Naive thymus-derived CD8-positive, alpha-beta T cell (primary cell): ENCODE measurements at places on chromosomes 4 and X.

GRCh38 chr4:125522588-125522987 is 207.8 kb downstream of the FAT4 start:
- no peak for DNase-seq

DNA sequence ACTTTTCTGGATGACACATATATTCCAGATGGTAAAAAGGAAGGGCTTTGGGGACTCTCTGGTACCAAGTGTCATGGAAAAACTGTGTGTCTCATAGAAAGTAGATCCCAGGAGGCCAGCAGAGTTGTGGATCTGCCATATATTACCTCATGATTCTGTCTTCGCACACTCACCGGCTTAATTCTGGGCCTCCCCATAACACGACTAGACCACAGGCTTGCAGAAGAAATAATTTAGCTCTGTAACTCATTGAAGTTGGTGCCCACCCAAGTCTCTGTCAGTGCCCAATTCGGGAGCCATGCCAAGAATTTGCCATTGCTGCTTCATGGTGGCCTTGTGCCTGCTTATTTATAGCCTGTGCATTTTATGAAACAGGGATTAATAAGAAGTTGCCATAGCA is 104.5 kb downstream of the AR start:
- DNase-seq, result no peak

GRCh38 chrX:9829308-9830267 is 43.4 kb downstream of the SHROOM2 start:
- no peak for DNase-seq

DNA sequence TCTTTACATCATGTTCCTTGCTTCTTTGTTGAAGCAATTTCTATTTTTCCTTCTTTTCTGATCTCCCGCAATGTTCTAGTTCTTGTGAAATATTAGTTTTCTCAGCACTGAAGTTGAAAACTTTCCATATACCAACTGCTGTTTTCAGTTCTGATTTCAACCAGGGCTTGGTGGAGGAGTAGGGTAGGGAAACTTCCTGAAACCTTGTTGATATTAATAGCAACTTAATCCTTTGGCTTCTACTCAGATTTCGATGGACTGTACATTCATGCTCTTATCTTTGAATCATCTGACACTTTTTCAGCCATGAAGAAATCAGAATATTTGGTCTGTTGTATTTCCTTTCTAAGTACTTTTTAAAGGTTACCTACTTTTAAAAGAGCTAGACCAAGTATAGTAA is 315.8 kb downstream of the RPA4 start:
- DNase-seq, result no peak

DNA sequence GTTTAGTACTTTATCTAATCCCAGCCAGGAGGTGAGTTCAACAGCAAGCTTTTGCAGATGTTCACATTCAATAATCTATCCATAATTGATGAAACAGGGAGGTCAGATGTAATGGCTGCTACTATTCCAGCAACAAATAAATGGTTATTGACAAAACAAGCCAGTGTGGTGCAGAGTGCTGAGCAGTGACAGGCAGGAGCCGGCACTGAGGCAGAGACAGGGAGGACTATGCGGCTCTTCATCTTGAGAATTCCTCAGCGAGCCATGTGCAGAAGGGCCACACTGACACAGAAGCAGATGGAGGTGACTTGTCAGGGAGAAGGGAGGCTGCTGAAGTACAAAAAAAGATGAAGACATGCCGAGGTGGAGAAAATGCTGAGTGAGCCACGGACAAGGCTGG is 98.3 kb downstream of the TTC29 start:
- DNase-seq, result no peak

DNA sequence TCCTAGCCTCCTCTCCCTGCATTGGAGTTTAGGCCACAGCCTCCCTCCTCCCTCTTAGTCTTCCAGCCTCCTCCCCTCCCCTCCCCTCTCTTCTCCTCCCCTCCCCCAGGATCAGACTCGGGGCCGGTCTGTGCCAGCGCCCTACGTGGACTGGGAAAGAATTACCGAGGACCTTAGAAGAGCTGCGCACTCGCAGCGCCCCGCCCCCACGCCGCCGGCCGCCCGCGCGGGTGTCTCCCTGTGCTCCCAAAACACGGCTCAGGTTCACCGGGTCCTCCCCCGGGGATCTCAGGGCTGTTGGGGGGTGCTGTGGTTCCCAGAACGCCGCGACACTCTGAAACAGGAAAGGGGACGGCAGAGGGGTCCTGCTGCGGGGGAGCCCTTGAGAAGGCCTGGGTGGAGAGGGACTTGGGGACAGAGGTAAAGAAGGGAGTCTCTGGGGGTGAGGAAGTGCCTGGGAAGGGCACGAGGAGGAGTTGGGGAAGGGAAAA is 122.3 kb upstream of the TBL1X start:
- DNase-seq, result peak; percentile 27

- DNase-seq, result no peak
Measured at GRCh38 chr4:66688674-66689073, 856.6 kb downstream of the CENPC start.

GRCh38 chr4:21749924-21750323 is 198.6 kb downstream of the KCNIP4 start:
- DNase-seq, result no peak

DNA sequence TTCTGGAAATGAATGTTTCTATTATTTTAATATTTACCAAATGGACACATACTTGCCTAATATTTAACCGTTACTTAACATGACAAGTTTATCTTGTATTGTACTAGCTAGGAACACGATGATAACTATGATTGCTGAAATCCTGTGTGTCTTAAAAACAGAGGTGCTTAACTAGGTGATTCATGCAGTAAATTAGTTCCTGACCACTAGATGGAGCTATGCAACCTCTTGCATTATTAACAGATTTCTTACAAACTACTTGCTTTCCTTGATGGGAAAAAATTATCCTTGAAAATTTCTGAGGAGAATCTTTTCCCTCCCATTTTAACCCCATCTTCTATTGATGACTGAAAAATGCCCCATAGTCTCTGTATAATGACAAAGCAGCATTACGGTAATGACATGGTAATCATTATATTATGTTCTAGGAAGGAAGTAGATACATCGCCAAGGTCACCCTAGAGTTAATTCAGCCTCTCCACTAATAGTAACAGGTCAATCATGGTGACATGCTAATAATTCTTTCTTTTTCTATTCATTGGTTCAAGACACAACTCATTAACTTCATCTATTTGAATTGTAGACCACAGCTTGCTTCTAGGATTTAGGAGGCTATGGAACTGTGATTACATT is 844.2 kb downstream of the RAPGEF2 start:
- no peak for DNase-seq

DNA sequence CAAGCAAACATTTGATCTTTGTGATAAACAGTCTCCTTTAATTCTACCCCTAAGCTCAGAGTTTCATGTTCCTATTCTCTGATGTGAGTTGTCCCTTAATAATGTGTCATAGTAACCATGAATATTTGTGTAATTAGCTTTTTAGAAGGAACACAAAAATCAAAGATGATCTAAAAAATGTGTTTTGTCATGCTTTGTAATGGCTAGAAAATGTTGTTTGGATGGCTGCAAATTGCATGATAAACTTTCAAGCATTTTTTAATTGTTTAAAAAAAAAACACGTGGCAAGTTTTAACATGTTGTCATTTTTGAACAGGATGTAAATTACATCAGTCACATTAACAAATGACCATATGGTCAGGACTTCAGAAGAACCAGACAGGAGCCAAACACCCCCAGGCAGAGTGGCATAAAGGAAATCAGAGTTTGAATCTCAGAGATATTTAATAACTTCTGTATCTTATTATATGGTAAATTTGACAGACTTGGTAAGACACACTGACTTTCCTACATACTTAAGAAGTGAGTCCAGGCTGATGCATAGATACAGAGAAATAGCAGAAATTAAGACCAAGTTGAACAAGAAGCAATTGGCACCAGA is 223.9 kb upstream of the VEGFC start:
- no peak for DNase-seq

GRCh38 chrX:132689612-132690563 is 201.1 kb upstream of the MBNL3 start:
- no peak for DNase-seq

DNA sequence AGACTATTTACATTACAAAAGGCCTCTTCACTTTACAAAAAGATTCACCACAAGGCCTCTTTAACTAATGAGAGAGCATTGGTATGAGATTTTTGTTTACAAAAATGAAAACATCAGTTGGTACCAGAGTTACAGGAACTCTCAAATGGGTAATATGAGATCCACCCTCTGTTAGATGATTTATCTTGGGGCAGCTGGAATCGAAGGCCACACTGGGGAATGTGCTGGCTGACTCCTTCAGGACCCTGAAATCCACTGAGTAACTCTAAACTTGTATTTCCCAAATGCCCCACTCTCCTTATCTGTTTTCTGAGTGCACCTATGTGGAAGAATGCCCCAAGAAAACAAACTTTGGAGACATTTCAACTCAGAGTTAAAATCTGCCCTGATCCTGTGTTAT is 232.9 kb upstream of the F9 start:
- no peak for DNase-seq

- no peak for DNase-seq
Measured at GRCh38 chrX:9940421-9940820, 26.7 kb upstream of the CLDN34 start.

GRCh38 chr4:103402198-103402597 is 204.1 kb upstream of the CENPE start:
- DNase-seq, result no peak

DNA sequence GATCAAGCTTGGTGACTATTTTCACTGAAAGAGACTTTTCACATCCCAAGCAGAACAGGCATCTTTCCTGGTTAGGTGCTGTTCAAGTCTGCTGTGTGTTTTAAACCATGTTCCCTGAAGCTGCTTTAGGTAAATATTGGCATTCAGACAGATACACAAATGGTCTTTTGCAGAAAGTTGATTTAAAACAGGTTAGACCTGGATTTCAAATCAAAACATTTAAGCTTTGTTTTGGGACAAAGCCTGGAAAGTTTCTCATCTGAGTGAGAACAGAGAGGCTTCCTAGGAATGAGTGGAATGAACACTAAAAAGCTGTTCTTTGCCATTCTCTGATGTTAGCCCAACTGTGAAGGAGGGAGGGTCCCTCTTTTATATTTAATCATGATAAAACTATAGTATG is 10.1 kb downstream of the ANXA3 start:
- no peak for DNase-seq

- no peak for DNase-seq
Measured at GRCh38 chr4:1172228-1172851, at the start of gene SPON2. TSS of gene SPON2 (minus strand) at chr4:1172583.

- no peak for DNase-seq
Measured at GRCh38 chr4:52234561-52235440, 183.7 kb downstream of the SPATA18 start.

DNA sequence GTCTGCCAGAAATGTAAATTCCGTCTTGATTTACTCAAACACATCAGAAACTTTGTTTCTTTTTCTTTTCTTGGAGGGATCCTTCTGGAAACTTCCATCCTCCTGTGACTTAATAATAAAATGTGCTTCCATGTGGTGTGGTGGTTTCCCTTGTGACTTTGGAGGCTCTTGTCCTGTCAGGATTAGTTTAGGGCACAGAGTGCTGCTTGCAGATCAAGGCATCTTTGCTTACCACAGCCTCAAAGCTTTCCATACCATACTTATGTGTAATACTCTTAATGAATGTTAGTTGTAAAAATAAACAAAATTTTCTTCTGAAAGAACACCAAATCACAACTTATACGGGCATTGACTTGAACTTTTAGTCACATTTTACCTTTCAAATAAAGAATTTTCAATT is 27.4 kb downstream of the GBA3 start:
- DNase-seq, result no peak

DNA sequence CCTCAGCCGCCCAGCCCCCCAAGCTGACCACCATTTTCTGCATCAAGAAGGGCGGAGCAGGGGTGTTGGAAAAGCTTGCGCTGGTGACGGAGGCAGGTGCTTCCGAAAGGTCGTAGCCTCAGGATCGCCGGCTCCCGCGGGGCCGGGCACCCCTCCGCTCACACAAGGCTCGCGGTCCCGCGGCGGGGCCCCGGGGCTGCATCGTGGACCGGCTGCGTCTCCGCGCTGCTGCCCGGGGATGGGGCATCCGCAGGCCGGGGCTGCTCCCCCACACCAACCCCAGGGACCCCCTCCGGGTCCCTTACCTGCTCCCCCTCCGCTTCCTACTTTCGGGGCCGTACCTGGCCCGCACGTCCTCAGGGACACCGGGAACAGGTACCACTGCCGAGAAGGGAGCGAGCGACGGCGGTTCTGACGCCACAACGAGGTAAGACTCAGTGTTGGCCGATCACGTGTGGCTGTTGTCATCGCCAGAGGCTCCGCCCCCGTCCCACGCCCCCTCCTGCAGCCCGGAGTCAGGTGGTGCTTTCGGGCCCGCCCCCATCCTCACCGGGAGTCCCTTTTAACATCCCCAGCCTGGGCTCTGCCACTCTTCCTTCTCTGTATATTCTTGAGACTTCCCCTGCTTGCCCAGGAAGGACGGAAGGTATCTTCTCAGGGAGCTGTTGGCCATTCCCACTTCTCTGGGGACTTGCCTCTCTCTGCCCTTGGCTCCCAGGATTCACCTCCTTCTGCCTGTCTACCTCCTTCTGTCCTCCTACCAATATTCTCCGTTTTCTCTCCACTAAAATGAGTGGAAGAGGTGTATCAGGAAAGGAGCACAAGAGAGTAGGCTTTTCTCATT is at the start of gene BEX2:
Gene BEX2 (minus strand): TSS at position 436 of the 844 bp plus-strand sequence. CDS start 1,014 bp downstream, outside the sequence.
- DNase-seq, result peak; percentile 81

DNA sequence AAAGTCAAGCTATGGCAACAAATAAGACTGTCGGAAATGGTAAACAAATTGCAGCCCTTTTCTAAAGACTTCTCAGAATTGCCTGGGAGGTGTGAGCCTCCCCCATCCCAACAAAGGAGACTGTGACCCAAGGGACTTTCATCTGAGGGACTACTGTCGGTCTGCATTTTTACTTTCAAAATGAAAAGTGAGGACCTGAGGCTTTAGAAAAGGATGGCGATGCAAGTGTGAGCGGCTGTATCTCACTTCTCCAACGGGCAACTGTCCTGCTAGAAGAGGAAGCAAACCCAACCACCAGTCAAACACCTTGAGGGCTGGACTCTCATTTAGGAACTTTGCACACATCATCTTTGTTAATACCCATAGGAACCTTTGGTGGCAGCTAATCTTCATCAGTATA is 62.6 kb upstream of the CLNK start:
- DNase-seq, result no peak

- no peak for DNase-seq
Measured at GRCh38 chrX:24494647-24495075, 29.6 kb downstream of the PDK3 start.

DNA sequence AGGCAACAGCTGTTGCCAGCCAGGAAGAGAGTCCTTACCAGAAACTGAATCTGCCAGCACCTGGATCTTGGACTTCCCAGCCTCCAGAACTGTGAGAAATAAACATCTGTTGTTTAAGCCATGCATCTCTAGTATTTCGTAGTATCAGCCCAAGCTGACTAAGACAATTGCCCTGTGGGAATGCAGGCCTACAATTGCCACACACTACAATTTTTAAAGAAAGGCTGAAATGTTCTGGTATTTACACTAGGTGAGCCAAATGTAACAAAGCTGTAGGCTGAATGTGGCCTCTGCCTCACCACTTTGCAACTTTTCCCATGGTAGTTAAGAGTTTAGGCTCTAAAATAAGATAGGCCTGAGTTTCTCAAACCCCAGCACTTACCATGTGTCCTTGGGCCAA is 59.1 kb downstream of the SPATA18 start:
- DNase-seq, result no peak

GRCh38 chr4:115090483-115091075 is 22.8 kb downstream of the NDST4 start:
- DNase-seq, result no peak

- no peak for DNase-seq
Measured at GRCh38 chr4:138645289-138645688, 370.3 kb upstream of the NOCT start.

- no peak for DNase-seq
Measured at GRCh38 chr4:104593019-104593418, 98.3 kb upstream of the CXXC4 start.

GRCh38 chr4:121277194-121278105 is 103.4 kb downstream of the QRFPR start:
- no peak for DNase-seq
